ENCODE measurements at places on chromosomes 11 and 22.
A peak's percentile ranks its signal among the peaks of the same experiment; 100 is the strongest.

GRCh38 chr11:24833573-24833972 is 336.7 kb downstream of the LUZP2 start:
- no peak for DNase-seq

GRCh38 chr11:46363031-46363407 is 15.8 kb downstream of the DGKZ start:
- peak; percentile 67 for DNase-seq

DNA sequence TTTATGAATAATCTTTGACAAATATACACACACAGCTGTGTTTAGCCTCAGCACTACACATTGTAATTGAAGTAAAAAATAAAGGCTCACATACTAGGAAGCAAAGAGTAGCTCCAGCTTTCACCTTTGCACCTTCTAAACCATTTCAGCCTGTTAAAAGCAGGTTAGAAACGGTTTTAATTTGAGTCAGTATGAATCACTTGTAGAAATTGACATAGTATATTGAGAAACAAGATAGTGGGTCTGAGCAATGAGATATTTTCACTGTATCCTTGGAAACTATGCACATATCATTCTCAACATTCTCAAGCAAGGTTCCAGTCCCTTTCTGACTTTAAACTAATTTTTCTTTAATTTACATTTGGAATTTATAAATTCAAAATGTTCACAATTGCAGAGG is 380.3 kb downstream of the AASDHPPT start:
- DNase-seq, result no peak

DNA sequence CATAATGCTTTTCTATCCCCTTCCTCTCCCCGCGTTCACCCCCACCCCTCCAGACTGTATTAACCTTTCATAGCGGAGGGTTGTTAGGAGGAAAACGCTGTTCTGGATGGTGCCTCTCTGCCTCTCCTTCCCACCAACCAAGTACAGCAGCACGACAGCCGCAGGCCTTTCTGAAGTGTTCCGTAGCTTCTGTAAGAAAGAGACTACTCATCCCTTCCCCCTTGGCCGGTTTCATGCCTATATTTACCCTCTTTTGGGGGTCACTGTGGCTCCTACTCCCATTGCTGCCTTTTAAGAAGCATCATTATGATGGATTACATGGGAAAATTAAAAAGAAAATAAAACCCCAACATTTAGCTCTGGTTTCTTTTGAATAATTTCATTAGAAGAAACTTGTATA is 46.5 kb downstream of the ZBTB16 start:
- DNase-seq, result no peak

DNA sequence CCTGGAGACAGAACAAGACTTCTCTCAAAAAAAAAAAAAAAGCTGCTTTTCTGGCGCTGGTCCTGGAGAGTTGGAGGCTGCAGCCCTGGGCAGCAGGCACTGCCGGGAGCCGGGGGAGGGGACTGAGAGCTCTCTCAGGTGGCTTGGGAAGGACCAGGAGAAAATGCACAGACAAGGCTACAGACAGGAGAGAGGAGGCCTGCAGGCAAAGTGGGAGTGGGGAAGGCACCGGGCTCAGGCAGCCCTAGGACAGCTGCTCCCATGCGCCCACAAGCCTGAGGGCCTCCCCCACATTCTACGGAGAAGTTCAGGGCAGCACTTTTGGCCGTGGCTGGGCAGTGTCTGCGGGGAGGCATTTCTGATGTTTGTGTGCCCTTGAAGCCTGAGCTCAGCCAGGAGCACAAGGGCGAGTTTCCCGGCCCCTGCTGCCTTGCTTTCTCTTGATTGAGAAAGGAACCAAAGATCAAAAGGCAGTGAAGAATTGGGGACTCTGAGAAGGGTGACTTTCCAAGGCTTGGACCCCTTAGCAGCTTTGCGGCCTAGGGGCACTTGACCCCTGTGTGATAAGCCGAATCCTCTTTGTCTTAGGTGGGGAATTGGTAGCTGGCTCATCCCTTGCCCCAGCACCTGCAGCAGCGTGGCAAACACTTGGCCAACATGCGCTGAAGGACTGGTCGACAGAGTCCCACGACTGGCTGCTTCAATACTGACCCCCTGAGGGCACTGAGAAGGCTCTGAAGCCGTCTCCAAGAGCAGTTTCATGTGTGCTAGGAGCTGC is 35.3 kb downstream of the PPM1F start:
- DNase-seq, result no peak

GRCh38 chr11:58963551-58964104 is 24.3 kb downstream of the GLYATL1 start:
- no peak for DNase-seq

GRCh38 chr11:13183094-13183825 is 94.3 kb upstream of the BMAL1 start:
- DNase-seq, result peak; percentile 70

DNA sequence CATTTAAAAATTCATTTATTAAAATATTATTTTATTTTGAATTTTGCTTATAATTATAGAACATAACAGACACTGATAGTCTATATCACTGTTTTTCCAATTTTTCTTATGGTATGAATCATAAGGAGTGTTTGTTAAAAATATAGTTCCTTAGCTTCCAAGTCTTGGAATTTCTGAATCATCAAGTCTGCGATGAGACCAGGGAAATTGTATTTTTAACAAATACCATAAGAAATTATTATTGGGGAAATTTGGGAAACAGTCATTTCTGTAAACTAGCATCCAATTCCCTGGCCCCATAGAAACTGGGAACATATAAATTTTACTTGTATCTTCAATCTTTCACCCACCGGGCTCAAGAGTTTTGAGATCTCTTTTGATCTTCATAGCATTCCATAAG is 38.0 kb upstream of the PICALM start:
- no peak for DNase-seq

GRCh38 chr11:30730011-30730410 is 143.9 kb upstream of the MPPED2 start:
- DNase-seq, result no peak

- DNase-seq, result peak; percentile 60
Measured at GRCh38 chr11:126607374-126607773, 251.9 kb downstream of the ST3GAL4 start.

DNA sequence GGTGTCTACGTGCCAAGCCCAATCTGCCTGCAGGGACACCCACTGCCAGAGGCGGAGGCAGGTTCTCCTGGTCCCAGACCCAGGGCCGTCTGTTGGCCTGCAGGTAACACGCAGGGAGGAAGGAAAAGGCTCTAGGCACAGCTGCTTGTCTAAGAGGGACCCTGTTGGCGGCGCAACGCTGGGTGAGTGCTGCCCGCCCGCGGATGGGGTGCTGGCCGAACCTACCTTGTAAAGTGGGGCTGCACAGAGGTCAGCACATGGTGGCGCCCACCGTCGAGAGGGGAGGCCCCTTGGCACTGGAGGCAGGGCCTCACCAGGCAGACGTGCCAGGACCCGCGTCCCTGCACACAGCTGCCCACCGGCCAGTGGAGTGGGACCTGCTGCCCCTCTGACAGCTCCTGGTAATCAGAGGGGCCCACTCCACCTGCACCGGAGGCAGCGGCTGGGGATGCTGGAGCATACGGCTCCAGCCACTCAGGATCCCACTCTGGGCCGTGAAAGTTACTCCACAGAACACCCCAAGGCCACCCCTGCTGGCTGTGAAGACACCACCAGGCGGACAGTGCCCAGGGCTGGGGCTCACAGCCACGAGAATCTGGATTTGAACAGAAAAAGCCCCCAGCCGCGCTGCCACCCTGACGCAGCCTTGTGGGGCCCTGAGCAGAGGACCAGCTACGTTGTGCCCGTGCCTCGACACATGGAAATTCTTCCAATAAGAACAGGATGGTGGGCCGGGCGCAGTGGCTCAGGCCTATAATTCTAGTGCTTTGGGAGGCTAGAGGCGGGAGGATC is 24.0 kb downstream of the TBX1 start:
- no peak for DNase-seq

- DNase-seq, result peak; percentile 25
Measured at GRCh38 chr22:25563761-25564319, 635 bp upstream of the GRK3 start.

DNA sequence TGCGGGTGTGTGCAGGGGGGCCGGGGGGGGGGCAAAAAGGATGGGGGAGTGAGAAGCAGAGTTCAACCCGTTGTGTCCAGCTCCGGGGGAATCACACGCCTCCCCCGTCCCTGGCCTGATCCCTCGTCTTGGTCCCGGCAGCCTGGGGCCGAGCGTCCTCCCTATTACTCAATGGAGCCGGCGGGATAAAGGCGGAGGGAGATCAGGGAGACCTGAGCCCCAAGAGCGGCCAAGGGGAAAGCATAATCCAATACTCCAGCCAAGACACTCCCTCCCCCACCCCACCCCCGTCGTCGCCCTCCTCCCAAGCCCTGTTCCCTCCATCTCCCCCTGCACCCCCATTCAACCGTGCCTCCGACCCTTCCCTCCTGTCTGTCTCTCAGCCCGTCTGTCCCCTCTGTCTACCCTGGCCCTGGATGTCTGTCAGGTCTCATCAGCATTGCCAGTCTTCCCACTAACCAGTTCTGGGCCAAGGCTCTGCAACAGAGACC is 2.6 kb downstream of the PHOX2A start:
- DNase-seq, result no peak
